K562 (cell line): ENCODE measurements at places on chromosomes 13 and 19. TPM values are rescaled to one million over a fixed set of nuclear protein-coding genes. Genes with fewer than 3 reads are reported as not detected.

Gene ZNF729
- total RNA-seq: not detected in 2 replicates

Gene PTGER1
- total RNA-seq: 0.29 and 0.35 TPM in 2 replicates

Gene ATXN8OS
- not detected in 2 replicates for total RNA-seq

Gene KCTD15
- 26.5 and 29.7 TPM in 2 replicates for total RNA-seq

Gene BEST2
- not detected in 2 replicates for total RNA-seq

Gene CLEC17A
- not detected in 2 replicates for total RNA-seq

GRCh38 chr19:16272945-16273344 is 51.7 kb upstream of the KLF2 start:
- DNase-seq: no peak

GRCh38 chr13:59346999-59347723 is 816.6 kb downstream of the DIAPH3 start:
- DNase-seq: no peak

- no peak for DNase-seq
These were observed 29.0 kb downstream of the GPX4 start for GRCh38 chr19:1132552-1133383.

GRCh38 chr19:54186934-54187381 is 2.4 kb downstream of the MBOAT7 start:
- DNase-seq: no peak

DNA sequence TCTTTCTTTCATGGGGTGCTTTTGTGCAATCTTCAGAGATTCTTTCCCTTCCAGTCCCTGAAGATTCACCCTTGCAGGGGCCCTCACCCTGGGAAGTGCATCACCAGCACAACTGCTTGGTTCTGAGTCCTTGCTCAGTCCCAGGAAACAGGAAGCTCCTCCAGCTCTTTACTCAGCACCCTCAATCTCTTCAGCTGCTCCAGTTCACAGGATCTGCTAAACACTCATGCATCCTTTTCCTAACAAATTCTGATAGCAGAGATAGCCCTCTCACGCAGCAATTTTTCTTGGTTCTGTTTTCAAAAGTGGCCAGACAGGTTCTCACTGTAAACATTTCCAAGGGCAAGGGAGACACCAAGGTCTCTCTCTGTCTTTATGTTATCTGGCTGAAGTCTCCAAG is 823.1 kb downstream of the LIG4 start:
- no peak for DNase-seq

- no peak for DNase-seq
These were observed 44.2 kb upstream of the SHISA2 start for GRCh38 chr13:26095846-26096610.

DNA sequence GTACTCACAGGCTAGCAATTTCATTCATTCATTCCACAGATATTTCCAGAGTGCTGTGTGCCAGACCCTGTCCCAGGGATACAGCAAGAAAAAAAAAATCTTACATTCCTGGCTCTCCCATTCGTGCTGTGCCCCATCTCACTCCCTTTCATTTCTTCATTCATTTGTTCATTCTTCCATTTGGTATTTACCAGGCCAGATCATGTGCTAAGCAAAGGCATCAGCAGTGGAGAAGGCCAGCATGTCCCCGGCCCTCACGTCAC is 2.3 kb downstream of the MAP3K10 start:
- DNase-seq: no peak

GRCh38 chr19:16891696-16892382 is 3.0 kb downstream of the F2RL3 start:
- DNase-seq: no peak

GRCh38 chr13:103546271-103546670 is 480.1 kb upstream of the SLC10A2 start:
- no peak for DNase-seq

DNA sequence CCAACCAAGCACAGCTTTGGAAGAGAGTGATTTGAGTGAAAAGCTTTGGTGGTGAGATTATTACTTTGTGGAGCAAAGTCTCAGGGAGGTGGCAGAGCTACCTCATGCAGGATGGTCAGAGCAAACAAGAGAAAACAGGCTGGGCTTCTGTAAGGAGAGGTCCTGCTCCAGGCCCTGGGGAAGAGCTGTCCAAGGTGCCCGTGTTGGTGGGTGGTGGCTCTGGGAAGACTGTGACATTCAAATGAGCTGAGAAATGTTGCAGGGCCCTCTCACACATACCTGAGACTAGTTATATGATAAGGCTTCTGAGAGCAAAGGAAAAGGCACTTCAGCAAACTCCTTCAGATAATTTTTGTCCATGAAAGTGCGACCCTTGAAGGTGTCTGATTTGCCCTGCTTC is 205.5 kb upstream of the SOX21 start:
- DNase-seq: no peak
